HS-5 (cell line): ENCODE measurements at places on chromosomes 5 and 9.
A peak's percentile ranks its signal among the peaks of the same experiment; 100 is the strongest.

- no peak for DNase-seq
These were observed 3.2 kb downstream of the PAPPA start for GRCh38 chr9:116156621-116157314.

- DNase-seq: no peak
These were observed 312.5 kb downstream of the PSAT1 start for GRCh38 chr9:78609450-78609849.

DNA sequence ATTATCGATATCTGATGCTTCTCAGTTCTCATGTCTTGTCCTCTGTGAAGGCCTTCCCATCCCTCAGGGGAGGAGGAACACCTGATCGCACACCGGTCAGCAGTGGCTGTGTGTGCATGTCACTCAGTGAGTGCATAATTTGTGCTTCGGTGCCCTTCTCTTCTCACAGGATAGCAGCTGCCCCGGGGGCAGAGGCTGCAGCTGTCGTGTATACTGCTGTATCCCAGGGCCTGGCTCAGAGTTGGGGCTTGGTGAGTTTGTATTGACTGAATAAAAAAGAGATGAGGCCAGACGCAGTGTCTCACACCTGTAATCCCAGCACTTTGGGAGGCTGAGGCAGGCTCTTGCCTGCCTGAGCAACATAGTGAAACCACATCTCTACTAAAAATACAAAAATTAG, 49.7 kb upstream of the NCS1 start:
- no peak for DNase-seq

- no peak for DNase-seq
These were observed 11.4 kb downstream of the VCAN start for GRCh38 chr5:83482961-83483360.

- no peak for DNase-seq
These were observed 47.5 kb upstream of the FAT2 start for GRCh38 chr5:151638619-151639018.

- no peak for DNase-seq
These were observed 422.3 kb downstream of the EBF1 start for GRCh38 chr5:158677470-158677838.

DNA sequence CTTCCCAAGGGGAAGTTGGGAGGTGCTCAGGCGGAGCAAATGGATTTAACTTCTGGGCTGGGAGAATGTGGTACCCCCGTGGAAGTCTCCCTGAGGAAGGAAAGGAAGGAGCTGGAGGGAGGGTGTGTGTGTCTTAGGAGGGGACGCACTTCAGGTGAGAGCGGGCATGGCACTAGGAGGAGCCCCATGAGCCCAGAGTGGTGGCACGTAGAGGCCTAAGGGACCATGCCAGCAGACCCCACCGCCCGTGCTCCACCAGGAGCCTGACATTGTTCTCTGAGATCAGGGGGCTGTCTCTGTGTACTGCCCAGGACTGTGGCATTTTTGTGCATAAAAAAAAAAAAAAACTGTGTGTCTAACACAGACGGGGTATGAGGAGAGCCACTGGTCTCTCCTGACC, 18.5 kb upstream of the AHRR start:
- no peak for DNase-seq

GRCh38 chr5:122155546-122155945, 26.2 kb downstream of the ZNF474 start:
- no peak for DNase-seq

GRCh38 chr5:41524174-41524573, 13.8 kb upstream of the PLCXD3 start:
- DNase-seq: no peak

GRCh38 chr5:79936002-79936645, 54.9 kb downstream of the MTX3 start:
- no peak for DNase-seq

- no peak for DNase-seq
These were observed 39.0 kb downstream of the ERGIC1 start for GRCh38 chr5:172872997-172873491.

GRCh38 chr5:143674469-143674786, 137.5 kb upstream of the HMHB1 start:
- DNase-seq: no peak

DNA sequence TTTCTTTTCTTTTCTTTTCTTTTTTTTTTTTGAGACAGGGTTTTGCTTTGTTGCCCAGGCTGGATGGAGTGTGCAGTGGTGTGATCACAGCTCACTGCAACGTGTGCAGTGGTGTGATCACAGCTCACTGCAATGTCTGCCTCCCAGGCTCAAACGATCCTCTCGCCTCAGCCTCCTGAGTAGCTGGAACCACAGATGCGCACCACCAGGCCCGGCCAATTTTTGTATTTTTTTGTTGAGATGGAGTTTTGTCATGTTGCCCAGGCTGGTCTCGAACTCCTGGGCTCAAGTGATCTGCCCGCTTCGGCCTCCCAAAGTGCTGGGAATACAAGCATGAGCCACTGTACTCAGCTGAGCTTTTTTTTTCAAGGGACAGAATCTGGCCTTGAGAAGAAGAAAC, 36.8 kb upstream of the TJP2 start:
- DNase-seq: no peak

DNA sequence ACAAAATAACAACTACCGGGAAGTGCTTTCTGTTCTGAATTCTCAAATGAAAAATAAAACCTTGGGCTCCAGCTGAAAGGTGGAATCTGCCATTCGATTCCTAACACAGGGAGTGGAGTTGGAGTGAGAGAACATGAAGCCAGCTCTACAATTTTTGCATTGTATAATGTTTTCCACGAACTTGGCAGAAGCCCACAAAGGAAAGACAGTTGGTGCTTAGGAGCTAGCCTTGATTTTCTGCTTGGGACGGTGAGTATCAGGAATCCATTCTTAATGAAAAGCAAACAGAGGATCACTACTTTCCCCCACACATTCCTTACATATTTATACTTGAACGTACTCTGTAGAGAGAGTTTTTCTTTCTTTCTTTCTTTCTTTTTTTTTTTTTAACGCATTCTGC, 74.2 kb upstream of the FBXL7 start:
- no peak for DNase-seq

DNA sequence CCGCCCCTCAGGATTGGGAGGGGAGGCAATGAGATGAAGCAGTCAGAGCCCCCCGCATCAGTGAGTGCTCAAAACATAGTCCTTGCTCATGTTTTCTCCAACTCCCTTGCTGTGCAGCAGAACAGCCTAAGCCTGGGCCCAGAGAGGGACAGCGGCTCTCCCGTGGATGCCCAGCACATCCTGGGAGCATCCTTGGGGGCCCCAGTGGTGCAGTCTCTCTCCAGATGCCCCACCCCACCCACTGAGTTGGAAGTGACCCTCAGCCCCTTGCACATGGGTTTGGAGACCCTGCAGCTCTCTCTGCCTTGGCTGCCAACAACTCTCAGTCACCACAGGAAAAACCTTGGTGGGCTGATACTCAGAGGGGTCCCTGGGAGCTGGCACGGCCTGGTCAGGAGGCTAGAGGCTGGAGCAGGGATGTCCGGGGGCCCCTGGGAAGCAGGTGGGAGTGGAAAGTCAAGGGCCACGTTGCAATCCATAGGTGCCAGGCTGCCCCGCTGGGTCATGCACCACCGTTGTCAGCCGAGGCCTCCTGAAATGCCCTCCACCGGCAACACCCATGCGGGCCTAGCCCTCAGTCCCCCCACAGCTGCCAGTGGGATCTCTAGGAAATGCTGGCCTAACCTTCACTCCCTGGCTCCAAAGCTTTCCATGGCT, 242.5 kb downstream of the PBX3 start:
- no peak for DNase-seq

- DNase-seq: no peak
These were observed 22.0 kb downstream of the PDGFRB start for GRCh38 chr5:150133581-150134197.

- DNase-seq: no peak
These were observed 567.7 kb downstream of the CAAP1 start for GRCh38 chr9:26324786-26325443.

DNA sequence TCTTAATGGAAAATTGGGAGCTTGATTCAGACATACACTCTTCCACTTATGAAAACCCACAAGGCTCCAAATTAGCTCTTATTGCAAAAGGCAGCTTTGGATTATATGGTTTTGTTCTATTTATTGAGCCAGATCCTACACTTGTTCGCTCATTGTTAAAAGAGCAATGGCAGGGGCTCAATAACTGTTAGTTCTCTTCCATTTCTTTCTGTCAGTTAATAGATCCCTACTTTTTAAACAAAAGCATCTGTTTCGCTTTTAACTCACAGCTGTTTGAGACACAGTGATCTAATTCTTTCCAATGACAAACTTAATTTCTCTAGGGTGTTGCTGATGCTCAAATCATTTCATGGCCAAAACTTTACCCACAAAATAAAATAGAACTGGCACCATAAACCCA, 11.7 kb downstream of the C5 start:
- no peak for DNase-seq

- DNase-seq: no peak
These were observed 125.1 kb upstream of the CLINT1 start for GRCh38 chr5:157983906-157984551.

DNA sequence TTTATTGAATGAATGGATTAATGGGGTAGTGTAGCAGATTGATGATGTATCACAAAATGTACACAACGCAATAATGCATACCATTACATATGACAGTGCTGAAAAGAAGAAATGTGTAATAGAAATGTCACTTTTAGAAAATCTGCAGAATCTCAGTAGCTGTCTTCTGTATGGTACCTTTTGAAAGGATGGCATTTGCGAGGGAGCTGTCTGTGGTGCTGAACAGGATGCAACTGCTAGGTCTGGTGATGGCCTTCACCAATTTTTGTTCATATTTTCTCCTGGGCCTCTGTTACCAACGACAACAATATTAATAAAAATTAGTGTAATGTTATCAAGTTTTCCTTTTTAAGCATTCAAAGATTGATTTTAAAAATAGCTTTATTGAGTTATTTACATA, 36.2 kb upstream of the OTULIN start:
- peak; percentile 24 for DNase-seq

DNA sequence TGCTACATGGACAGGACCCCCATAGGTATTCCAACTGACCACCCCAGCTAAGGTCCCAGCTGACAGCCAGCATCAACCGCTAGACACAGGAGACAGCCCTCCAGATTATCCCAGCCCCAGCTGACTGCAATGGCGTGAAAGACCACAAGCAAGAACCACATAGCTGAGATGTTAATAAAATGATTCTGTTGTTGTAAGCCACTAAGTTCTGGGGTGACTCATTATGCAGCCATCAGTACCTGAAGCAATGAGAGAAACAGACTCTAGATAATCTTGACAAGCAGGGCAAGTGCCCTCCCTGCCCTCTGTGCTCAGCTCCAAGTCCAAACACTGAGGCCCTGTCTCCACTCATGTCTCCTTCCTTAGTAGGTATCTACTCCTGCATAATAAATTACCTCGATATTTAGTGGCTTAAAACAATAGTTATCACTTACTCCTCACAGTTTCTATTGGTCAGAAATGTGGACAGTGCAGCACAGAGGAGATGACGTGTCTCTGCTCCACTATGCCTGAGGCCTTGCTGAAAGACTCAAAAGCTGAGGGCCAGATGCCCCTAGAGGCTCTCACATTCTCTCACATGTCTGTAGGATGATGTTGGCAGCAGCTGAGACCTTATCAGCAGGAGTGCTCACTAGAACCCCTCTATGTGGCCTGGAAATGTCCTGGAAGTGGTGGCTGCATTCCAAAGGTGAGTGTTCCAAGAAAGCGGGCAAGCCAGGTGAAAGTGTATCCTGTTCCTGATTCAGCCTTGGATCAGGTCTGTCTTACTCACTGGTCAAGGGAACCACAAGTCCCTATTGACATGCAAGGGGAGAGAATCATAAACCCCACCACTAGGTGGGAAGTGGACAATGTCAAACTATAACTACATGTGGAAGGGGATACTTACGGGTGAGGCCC, 2.5 kb downstream of the MGAT1 start:
- peak; percentile 77 for DNase-seq

DNA sequence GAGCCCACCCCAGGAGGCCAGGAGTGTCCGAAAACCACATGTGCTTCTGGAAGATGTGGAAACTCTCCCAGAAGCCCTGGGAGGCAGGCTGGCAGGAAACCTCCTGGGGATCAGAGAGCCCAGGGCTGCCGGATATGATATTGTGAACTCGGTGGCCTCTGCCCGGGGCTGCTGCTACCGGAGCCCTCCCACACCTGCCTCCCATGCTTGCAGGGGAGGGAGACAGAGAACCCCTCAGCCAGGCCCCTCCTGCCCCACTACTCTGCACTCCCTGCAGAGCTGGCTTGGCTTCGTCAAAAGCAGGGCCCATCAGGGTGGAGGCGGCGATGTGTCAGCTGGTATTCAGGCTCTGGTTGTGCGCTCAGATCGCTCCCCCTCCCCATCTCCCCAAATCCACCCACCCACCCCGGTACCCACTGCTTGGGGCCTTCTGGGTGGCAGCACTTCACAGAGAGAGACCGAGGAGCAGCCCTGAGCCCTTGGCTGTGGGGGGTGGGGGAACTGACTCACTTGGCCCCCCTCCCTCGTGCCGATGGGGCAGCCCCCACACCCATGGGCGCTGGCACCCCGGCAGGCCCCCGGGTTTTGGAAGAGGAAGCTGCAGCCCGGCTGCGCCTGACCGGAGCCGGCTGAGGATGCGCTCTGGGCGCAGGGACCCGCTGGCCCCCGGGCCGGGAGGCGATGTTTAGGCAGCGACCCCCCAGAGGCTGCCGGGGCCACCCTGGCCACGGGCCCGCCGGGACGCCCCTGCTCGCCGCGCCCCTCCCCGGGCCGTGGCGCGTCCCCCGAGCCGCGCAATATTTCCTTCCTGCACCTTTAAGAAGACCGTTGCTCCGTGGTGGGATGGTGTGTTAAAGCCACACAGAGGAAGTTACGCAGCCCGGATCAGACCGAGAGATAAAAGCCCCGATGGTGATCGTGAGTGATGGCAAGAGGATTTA, 786 bp upstream of the NTNG2 start:
- DNase-seq: no peak

- DNase-seq: peak; percentile 95
These were observed 206.0 kb downstream of the PCSK1 start for GRCh38 chr5:96226941-96227552.

DNA sequence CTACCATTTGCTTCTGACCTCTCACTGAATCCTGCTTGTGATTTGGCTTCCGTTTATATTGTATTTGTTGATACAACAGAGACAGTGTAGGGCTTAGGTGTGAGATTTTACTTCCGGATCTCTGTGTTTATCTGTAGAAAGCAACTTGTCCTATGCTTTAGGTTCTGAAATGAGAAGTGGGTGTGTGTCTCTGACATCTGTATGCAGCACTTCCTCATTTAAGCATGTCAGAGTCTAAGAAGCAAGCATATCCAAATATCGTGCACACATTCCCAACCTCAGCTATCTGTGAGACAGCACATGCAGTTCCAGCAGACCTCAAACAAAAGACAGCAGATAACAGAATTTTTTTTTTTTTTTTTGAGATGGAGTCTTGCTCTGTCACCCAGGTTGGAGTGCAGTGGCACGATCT, 16.3 kb downstream of the KLF9 start:
- DNase-seq: no peak

- no peak for DNase-seq
These were observed 51.2 kb upstream of the FSTL4 start for GRCh38 chr5:133663397-133664054.

- no peak for DNase-seq
These were observed 66.7 kb upstream of the TBC1D9B start for GRCh38 chr5:179974246-179974945.

GRCh38 chr5:116046261-116046660, 14.0 kb downstream of the ARL14EPL start:
- no peak for DNase-seq

- DNase-seq: no peak
These were observed 386.9 kb upstream of the SMC2 start for GRCh38 chr9:103707181-103707580.
